ENCODE measurements at places on chromosomes 12 and 14.
A peak's percentile ranks its signal among the peaks of the same experiment; 100 is the strongest.

GRCh38 chr12:94615260-94616181, 34.8 kb downstream of the TMCC3 start:
- DNase-seq, result no peak

GRCh38 chr12:15601210-15601800, 187.9 kb downstream of the EPS8 start:
- DNase-seq, result no peak

DNA sequence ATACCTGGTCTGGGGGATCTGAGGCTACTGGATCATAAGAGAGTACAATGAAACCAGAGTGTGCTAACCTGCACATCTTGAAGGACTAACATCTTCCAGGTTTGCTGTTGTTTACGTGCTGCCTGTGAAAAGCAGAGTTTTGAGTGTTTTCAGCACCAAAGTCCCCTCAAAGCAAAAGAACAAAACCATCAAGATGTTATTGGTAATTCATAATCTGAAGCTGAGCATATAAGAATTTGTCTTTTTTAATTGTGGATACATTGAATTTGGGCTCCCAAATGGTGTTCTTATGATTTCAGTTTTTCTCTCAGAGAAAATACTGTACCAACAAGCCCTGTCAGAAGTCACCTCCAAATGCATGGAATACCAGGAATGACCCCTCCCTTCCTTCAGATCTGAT, 110.2 kb downstream of the BTG1 start:
- DNase-seq, result no peak

DNA sequence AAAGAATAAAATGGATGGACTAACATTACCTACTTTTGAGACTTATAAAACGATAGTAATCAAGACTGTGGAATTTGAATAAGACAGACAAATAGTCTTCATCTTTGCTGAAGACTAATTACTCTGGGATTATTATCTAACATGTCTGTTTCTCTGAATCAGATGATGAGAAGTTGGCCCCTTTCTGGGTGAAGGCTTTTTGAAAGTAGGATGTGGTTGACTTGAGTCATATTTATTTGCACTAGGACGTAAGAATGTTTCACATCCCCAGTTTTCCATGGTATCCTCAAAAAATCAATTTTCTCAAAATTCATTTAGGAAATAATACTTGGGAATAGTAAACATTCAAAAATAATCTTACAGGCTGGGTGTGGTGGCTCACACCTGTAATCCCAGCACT, 31.8 kb downstream of the PKP2 start:
- no peak for DNase-seq

GRCh38 chr12:10361622-10362021, 28.2 kb downstream of the KLRK1 start:
- no peak for DNase-seq

GRCh38 chr14:68535404-68536017, 257.4 kb downstream of the ZFP36L1 start:
- no peak for DNase-seq

- no peak for DNase-seq
Measured at GRCh38 chr14:70955543-70956480, 48.6 kb downstream of the PCNX1 start.

- no peak for DNase-seq
Measured at GRCh38 chr12:51183349-51183748, 10.4 kb upstream of the TFCP2 start.

DNA sequence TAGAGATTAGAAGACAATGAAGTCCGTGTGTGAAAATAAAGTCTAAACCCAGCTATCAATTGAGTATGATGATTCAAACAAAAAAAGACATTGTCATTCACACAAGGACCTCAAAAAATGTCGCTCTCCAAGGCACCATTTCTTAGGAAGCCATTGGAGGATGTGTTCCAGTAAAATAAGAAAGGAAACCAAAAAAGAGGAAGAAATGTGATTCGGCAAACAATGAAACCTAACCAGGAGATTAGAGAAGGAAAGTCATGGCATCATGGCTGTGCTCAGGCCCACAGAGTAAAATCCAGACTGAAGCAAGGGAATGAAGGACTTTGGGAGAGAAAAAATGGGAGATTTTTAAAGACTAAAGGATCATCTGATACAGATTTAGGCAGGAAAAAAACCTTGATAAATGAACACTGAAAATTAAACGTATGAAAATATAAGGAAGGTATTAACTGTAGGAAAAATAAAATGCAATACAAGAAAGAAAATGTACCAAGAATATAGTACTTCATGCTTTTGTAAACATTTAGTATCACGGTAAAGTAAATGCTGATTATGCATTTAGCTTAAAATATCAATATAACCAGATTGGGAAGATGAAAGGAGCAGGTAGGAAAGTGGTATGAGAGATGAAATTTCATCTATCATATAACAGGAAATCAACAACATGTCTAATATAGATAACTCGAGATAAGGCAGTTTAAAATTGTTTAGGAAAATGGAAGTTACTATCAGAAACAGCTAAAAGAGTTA, 38.2 kb upstream of the MTHFD1 start:
- no peak for DNase-seq

DNA sequence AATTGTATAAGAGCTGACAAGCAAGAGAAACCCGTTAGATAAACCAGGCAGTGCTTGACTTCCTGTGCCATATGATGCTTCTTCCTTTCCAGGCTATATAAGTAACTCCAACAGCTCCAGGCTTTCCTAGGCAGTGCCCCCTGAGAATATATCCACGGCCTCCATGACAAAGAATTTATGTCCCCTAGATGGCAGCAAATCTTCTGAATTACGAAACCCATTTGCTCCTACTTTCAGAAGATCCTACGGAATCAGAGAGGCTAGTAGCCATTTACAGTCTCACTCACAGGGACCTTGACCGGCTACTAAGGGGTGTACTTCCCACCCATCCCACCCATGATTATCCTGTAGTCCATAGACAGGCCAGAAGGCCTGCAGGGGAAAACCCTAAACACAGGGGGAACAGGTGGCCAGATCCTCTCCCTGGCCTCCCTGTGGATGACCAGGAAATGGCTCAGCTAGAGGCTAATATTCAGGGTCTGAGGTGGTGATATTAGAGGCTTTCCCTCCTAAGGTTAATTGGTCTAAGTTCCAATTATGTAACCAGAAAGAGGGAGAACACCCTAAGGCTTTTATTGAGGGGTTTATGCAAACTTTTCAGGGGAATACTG, 77.2 kb upstream of the DCD start:
- no peak for DNase-seq

DNA sequence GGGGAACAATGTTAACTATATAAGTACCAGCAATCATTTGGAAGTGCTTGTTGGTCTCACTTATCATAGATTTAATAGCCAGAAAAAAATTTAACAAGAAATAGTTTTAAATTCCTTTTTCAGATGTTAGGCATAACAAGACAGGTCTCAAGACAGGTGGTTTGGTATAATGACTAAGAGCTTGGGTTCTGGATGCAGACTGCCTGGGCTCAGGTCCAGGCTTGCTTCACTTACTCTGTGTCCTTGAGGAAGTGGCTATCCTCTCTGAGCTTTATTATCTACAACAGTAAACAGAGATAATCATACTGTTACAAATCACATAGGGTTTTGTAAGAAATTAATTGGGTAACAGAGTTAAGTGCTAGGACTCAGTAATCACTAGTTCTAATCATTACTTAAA, 338.0 kb upstream of the FLRT2 start:
- no peak for DNase-seq

DNA sequence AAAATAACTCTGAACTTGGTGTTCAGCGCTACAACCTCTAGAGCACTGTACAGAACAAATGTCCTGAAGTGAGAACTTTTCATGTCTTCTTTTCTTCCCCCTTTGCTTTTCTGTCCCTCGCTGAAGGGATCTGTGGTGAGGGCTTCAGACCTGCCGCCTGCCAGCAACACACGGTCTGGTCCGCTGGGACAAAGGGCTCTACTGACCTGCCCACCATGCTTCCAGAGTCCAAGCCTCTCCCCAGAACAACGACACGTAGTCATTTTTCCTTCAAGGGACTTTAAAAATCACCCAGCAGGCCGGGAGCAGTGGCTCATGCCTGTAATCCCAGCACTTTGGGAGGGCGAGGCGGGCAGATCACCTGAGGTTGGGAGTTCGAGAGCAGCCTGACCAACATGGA, 140.4 kb downstream of the EFCAB11 start:
- DNase-seq, result no peak

- DNase-seq, result no peak
Measured at GRCh38 chr14:21406213-21406612, 22.4 kb upstream of the SUPT16H start.

DNA sequence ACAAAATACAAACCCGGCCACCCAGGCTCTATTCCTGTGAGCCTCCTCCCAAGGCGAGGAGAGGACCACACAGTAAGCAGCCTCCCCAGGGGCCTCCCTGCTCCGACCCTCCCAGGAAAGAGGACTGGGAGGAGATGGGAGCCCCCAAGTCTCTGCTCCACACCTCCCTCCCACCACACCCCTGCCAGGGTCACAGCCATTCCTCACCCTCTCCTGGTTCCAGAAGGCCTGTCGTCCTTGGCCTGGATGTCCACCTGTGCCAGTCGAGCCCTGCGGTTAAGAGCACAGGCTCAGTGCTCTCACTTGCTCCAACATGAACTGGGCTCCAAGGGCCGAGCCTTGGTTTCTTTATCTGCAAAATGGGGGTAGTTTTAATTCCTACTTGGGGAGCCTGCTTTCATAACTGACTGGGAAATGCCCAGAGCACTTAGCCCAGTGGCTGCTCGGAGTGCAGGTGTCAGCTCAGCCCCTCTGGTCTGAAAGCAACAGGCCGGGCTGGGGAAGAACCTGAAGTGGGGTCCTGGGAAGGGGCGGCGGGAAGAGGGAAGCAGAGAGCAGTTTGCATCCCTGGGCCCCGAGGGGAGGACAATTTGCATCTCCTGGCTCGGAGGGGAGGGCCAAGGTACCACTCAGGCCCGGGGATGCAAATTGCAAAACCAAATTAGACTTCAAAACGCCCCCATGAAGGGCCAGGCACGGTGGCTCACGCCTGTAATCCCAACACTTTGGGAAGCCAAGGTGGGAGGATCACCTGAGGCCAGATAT, 23.6 kb downstream of the TCHP start:
- no peak for DNase-seq

DNA sequence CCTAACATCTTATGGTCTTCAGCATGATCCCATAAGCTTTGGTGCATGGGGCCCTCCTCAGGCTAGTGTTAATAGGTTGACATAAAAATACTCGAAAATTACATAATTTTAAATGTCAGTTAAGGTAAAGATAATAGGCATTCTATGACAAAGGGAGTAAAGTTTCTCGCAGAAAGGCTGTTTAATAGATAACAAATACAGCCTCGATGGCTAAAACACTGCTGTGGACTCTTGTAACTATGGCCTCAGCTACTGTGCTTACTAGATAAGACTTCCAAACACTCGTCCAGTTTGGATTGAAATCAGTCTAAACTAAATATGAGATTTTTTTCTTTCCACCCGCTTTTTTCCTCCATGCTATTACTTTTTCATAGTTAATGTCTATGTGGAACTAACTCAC, 23.2 kb upstream of the MGST1 start:
- no peak for DNase-seq

GRCh38 chr12:113369391-113369985, 11.1 kb downstream of the PLBD2 start:
- no peak for DNase-seq

- no peak for DNase-seq
Measured at GRCh38 chr14:105528586-105529318, 2.4 kb downstream of the TMEM121 start.

DNA sequence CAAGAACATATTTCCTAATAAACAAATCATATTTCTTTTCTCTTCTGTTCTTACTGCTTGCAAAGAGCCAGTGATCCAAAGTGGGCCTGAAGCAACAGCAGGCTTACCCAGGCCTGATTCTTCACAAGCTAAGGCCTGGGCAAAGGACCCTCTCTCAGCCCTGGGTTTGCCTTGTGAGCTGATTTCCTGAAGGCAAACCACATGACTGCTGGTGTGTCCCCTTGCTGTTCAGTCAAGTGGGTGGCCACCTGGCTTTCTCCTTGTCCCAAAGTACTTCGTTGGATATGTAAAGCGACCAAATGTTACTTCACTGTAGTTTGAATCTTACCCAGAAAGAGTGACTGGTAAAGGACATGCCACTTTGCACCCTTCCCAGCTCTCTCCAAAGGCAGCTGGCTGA, 392.9 kb downstream of the ZFP36L1 start:
- DNase-seq, result no peak

GRCh38 chr12:3251691-3252090, 174.5 kb downstream of the TSPAN9 start:
- peak; percentile 81 for DNase-seq

DNA sequence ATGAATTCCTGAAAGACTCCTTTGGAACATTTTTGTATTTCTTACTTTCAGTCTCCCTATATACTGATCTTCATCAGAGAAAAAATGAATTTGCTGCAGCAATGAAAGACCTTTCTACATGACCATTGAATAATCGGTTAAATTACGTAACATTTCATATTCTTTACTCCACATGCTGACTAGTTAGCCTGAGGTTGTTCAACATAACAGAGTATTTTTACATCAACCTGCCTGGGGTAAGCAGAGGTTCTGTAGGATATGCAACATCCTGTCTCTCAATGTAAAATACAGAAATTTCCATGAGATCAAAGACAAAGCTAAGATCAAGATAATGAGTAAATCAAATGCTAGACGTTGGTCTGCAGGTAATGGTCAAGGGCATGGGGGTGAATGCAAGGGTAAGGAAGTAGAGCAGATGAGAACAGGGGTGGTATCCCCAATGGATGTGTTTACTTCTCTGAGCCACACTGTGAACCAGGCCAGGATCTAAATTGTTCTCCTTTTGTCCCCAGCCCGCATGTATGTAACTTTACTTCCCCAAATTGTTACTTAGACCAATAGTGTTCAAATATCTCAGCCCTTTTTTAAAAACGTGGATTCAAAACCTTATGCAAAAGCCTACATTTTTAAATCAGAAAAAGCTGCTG, 45.4 kb downstream of the DUSP6 start:
- no peak for DNase-seq

- DNase-seq, result no peak
Measured at GRCh38 chr12:38892087-38892786, 13.2 kb downstream of the CPNE8 start.

GRCh38 chr12:83082690-83083276, 396.1 kb downstream of the TMTC2 start:
- DNase-seq, result no peak

DNA sequence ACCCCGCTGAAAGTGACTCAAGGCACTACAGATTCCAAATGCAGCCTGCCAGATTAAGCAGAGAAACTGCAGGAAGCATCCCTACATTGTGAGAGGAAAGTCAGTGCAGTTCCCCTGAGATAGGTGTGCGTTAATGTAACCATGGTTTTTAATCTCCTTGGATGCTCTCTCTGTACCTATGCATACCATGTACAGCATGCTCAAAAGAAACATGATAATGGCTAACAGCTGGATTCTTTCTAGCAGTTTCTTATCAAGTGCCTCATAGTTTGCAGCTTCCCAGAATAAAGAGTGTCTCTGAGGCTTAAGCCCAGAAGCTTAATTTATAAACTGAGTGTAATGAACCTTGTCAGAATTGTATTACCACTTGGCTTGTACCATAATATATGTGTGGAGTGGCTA, 17.1 kb upstream of the MDM1 start:
- no peak for DNase-seq

- peak; percentile 30 for DNase-seq
Measured at GRCh38 chr12:51011955-51012354, 14.2 kb downstream of the SLC11A2 start.

All from left ventricle myocardium superior (tissue), 1 donor.